ENCODE measurements at places on chromosomes 11 and 22.
A peak's percentile ranks its signal among the peaks of the same experiment; 100 is the strongest.

GRCh38 chr11:72233056-72233772 is 8.6 kb downstream of the INPPL1 start:
- DNase-seq, result no peak

DNA sequence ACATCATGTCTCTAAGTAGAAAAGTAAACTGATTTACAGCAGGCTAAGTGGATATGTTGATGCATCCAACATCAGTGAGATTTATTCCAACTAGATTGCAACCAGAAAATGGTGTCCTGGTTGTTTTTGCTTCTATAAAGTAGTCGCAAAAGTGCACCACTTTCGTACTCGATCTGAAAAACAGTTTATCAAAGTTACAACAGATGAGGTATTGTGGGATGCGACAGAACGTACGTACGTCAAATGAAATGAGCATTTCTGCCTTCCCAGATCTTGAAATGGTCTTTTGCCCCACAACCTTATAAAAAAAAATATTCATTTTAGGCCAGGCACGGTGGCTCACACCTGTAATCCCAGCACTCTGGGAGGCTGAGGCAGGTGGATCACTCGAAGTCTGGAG is 13.7 kb downstream of the GRAP2 start:
- DNase-seq, result no peak

GRCh38 chr22:25030636-25031035 is 78.1 kb downstream of the KIAA1671 start:
- DNase-seq, result no peak

- no peak for DNase-seq
Measured at GRCh38 chr11:14773755-14774154, 118.3 kb downstream of the CYP2R1 start.

GRCh38 chr11:127492029-127492428 is 491.5 kb upstream of the KIRREL3 start:
- DNase-seq, result no peak

DNA sequence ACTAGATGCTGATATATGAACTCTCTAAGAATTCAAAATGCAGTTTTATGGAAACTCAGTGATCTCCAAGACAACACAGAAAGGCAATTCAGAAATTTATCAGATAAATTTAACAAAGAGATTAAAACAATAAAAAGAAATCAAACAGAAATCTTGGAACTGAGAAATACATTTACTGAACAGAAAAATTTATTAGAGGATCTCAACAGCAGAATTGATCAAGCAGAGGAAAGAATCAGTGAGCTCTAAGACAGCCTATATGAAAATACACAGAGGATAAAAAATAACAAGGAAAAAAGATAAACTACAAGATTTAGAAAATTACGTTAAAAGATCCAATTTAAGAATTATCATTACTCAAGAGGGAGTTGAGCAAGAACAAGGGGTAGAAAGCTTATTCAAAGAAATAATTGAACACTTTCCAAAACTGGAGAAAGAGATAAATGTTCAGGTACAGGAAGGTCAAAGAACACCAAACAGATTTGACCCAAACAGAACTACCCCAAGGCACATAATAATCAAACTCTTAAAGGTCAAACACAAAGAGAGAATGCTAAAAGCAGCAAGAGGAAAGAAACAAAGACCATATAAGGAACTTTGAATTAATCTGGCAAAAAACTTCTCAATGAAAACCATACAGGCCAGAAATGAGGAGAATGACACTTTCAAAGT is 103.1 kb downstream of the APIP start:
- no peak for DNase-seq

- DNase-seq, result no peak
Measured at GRCh38 chr11:127074151-127074761, 73.7 kb upstream of the KIRREL3 start.

DNA sequence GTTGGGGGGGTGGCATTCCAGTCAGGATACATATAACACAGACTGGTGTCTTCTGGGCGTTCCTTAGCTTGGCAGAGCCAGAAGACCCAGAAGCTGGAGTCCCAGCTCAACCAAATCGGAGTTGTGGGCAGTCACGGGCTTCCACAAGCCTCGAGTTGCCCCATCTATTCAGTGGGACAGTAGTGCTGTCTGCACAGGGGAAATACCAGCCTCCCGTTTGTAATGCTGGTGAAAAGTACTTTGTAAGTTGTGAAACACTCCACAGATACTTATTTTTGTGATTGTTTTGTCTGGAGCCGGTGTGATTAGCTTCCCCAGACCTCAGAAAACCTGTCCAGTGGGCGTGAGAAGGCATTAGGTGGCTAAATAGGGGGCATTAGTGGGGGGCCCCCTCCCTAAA is 13.6 kb downstream of the DGKZ start:
- no peak for DNase-seq

- no peak for DNase-seq
Measured at GRCh38 chr22:37690407-37690806, 4.3 kb downstream of the NOL12 start.

- peak; percentile 45 for DNase-seq
Measured at GRCh38 chr22:42856179-42856864, 751 bp downstream of the ARFGAP3 start.

DNA sequence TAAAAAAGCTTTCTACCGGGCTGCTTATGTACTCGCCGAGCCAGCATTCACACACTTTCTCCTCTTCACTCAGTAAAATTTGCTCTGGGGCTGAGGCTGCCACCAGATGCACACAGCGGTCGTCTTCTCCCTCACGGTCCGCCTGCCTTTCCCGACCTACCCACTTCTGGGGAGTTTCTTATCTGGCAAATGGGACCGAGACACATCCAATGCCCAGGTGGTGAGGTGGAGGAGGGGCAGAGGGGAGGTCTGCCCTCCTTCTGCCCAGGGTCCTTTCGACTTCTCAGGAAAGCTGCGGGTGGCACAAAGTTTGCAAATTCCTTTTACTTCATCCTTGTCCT is 43.9 kb downstream of the GRIK4 start:
- no peak for DNase-seq

DNA sequence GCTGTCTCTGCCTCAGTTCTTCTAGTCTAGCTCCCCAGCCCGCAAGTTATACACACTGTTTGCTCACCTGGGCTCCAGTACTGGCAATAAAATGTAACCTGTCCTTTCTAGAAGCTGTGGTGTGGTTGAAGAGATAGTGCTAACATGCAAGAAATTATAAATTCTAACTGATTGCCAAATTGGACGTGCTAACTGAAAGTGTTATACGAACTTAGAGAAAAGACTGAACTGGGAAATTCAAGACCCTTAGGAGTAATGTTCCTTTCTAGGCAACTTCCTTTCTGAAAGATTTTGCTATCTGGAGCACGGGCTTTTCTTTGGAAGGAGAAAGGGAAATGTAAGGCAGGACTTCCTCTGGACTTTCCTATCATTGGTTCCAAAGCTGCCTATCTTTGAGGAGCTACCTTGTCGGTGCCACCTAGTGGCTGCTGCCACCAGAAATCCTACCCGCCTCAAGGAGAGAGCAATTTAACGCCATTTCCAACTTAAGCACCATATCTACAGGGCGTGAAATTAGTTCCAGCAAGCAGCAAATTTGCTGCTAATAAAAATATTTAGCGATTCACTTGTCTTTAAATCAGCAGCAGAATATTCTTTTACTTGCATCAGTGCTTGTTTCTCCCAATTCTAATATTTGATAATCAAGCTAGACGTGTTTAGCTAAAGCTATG is 12.7 kb upstream of the TMEM218 start:
- DNase-seq, result no peak

- DNase-seq, result no peak
Measured at GRCh38 chr22:45317551-45318167, 7.9 kb downstream of the FAM118A start.

GRCh38 chr11:7898666-7899283 is 32.3 kb downstream of the OR10A6 start:
- DNase-seq, result no peak

DNA sequence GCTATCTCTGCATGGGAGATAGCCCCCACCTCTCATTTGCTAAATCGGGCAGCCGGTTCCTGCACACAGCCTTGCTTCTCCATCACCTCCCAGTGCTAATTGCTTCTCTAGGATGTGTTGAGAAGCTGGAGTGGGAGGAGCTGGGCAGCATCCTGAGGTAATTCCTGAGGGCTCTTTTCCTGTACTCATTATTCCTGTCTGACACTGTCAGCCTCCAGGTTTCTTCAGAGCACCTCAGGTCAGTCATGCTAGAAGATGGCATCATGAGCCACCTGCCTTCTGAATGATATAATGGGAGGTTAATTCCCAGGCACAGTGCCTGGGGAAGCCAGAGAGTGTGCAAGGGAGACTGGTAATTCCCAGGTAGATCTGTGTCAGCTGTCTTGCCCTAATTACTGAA is 133.0 kb downstream of the RAB38 start:
- no peak for DNase-seq

DNA sequence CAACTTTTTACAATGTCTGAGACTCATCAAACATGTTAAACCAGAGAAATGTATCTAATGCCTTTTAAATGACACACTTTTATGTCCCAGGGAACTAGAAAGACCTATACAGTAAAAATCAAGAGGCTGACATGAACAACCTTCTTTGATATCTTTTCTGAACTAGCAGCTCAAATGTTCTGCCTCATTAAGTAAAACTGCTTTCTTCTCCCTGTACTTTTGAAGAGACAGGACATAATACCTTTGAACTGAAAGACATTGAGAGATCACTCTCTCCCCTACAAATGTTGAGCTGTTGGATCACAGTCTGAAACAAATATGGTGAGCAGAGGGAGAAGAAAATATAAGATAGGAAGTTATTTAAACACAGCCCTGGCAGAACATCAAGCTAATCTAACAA is 123.0 kb downstream of the FAM181B start:
- no peak for DNase-seq

GRCh38 chr11:9176136-9176535 is 84.7 kb upstream of the SCUBE2 start:
- DNase-seq, result no peak

DNA sequence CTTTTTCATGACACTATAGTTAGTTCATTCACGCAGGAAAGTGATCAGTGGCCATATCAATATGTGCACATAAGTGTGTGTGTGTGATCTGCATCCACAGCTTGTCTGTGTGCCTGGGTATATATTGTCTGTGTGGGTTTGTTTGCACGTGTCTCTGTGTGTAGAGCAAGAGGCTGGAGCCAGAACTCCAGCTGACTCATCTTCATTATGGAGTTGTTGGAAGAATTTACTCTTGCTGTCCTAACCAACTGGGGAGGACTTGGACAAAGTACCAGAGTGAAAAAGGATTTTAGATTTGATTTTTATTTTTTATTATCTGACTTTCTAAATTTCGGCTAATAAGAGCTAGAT is 63.9 kb downstream of the TP53I11 start:
- no peak for DNase-seq

- no peak for DNase-seq
Measured at GRCh38 chr11:114237321-114238280, 58.6 kb upstream of the NNMT start.

DNA sequence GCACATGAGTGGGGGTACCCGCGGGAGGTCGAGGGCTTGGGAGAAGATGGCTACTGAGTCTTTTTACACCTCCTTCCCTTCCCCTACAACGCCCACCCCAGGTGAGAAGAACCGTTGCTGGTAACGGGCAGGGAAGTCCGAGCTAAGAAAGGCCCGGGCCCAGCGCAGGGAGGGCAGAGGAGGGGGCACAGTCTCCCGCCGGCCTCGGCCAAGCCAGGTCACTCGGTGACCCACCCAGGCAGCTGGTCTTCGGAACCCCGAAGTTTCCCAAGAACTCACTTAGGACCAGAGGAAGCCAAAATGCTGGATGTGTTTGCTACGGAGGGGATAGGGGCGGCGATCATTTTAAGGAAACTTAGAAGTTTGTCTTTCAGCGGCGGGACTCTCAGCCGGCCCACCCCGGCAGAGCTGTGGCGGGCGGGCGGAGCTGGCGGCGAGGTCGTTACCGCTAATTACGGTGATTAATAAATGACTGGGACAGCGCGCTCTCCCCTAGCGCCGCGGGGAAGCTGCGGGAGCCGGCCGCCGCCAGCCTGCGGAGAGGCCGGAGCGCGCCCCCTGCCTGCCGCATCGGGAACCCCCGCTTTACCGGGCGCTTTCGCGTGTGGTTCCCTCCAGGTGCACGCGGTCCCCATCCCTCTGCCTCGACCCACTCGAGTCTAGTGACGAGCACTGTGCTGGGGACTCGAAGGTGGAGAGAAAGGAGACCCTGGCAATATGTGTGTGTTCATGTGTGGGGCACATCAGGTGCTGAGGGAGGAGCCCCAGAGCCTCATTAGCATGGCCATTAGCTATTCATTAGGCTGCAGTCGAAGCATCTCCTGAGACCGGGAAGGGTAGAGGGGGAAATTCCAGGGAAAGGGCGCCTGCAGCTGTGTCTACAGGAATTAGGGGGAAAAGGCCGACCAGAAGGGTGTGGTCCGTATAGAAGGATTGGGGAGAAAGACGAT is 945 bp downstream of the ROBO3 start:
- no peak for DNase-seq

- no peak for DNase-seq
Measured at GRCh38 chr11:68852628-68853027, 10.9 kb upstream of the CPT1A start.

GRCh38 chr11:61728066-61728939 is 24.1 kb upstream of the MYRF start:
- DNase-seq, result no peak

DNA sequence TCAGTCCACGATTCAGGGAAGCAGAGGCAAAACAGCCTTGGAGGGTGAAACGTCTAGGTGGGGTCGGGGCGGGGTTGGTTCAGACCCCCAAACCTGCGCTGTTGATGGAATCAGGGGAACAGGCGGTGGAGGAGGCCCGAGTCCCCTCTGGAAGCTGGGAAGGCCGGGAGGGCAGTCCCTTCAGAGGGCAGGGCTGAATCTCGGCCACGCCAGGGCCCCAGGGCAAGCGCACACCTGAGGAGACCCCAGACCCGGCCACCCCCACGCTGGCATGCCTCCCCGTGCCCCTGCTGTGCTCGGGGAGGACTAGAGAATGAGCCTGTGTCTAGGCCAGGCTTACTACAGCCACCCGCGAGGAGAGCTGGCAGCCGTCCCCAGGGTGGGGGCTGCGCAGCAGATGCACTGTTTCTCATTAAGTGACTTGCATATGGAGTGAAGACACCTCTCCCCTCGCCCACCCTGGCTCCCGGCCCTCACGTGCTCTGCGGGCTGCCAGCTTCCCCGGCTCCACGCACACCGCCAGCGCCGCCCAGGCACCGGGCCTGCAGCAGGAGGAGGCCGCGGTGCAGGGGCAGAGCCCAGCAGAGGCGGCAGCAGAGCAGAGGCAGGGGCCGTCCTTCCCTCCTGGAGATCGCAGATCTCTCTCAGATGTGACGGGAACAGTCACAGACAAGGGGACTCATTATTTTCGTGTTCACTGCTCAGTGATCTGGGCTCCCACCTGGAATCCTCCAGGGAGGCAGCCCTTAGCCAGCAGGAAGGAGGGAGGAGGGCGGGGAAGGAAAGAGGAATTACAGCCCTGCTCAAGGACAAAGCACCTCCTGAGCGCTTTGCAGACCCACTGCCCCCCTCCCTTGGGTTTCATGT is 47.1 kb upstream of the OPCML start:
- no peak for DNase-seq

- no peak for DNase-seq
Measured at GRCh38 chr11:125931668-125932067, 14.2 kb upstream of the VSIG10L2 start.
